ENCODE measurements at places on chromosomes 2 and 18.

GRCh38 chr2:134008837-134009236 lies 245.0 kb upstream of the MGAT5 start:
- DNase-seq, result no peak

GRCh38 chr2:68743531-68743930 lies 8.9 kb downstream of the ARHGAP25 start:
- no peak for DNase-seq

DNA sequence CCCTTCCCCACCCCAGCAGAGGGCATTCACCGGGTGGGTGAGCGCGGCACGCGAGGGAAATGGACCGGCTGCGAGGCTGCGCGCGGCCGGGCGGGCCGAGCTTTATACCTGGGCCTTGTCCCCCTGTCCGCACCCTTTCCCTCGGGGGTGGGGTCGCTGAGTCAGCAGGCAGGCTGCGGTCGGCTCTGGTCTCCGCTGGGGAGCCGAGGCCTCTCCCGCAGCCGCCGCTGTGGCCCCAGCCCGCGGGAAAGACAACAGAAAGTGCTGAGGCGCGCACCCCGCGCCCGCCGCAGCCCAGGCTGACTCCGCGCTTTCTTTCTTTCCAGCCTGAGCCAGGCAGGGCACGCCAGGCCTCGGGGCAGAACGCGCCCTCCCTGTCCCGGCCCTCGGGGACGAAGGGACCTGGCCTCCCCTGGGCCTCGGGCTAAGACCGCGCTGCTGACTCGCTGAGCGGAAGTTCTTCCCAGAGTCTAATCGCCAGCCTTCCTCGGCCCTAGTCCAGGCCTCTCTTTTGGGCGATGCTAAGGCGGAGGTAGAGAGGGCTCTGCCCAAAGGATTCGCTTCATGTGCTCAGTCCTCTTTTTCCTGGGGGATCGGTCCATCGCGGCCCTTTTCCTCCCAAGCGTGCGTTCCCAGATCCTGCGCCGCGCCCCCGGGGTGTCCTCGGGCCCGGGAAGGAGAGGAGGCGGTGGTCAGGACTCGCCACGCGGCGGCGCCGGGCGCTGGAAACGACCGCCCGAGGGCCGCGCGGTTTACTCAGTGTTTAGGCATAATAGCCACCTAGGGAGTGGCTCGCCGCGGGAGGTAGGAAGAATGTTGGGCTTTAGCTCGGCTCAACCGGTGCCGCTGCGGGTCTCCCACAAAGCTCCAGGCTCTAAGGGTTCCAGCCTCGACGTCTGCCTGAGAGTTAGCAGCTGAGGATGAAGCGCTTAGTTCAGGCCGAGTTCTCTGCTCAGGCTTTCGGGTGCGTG lies at the start of gene CRYBA2:
TSS of gene CRYBA2 (minus strand) at position 78 of the 971 bp plus-strand sequence. CDS start 246 bp downstream, outside the sequence.
- no peak for DNase-seq

- DNase-seq, result no peak
These were observed 111.3 kb downstream of the WDSUB1 start for GRCh38 chr2:159175182-159175581.

- DNase-seq, result no peak
These were observed 26.4 kb downstream of the HDLBP start for GRCh38 chr2:241289053-241289452.

GRCh38 chr2:24477229-24477628 lies 13.8 kb upstream of the NCOA1 start:
- no peak for DNase-seq

DNA sequence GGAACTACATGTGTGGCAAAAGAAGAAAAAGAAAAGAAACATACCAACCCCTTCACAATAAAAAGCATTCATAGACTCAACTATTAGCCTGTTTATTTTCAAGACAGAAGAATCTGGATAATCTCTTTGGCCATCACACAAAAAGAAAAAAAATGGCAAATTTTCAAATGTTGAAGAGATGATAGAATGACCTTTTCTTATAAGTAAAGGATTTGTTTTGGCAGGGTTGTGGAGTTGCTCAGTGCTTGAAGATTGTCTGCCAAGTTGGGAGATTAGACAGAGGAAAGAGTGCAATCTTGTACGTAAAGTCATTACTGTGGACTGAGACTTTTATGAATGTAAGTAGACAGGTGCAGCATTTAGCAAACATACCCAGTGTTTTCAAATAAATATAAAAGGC lies 18.5 kb upstream of the FAM171B start:
- DNase-seq, result no peak

Data from activated naive CD8-positive, alpha-beta T cell treated with anti-CD3 and anti-CD28 coated beads, Interleukin-2, amount 50 U/mL, for 24 hours (primary cell).